ENCODE measurements at places on chromosomes 5 and 9.
A peak's percentile ranks its signal among the peaks of the same experiment; 100 is the strongest.

DNA sequence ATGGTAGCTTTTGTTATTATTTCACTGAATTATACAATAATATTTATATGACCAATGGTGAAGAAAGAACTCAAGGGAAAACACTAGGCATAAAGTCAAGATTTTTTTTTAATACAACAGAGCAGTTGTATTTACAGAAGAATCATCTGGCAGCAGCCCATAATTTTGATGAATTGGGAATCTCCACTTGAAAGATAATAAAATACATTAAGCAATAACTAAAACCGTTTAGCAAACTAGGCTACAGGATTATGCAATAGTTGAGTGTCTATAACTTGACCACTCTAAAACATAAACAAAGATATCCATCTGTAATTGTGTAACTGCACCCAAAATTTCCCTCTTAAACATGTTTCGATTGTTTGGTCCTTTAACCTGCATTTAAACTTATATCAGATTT, 80.8 kb downstream of the SNCAIP start:
- no peak for DNase-seq

GRCh38 chr5:158755986-158756385, 343.7 kb downstream of the EBF1 start:
- no peak for DNase-seq

DNA sequence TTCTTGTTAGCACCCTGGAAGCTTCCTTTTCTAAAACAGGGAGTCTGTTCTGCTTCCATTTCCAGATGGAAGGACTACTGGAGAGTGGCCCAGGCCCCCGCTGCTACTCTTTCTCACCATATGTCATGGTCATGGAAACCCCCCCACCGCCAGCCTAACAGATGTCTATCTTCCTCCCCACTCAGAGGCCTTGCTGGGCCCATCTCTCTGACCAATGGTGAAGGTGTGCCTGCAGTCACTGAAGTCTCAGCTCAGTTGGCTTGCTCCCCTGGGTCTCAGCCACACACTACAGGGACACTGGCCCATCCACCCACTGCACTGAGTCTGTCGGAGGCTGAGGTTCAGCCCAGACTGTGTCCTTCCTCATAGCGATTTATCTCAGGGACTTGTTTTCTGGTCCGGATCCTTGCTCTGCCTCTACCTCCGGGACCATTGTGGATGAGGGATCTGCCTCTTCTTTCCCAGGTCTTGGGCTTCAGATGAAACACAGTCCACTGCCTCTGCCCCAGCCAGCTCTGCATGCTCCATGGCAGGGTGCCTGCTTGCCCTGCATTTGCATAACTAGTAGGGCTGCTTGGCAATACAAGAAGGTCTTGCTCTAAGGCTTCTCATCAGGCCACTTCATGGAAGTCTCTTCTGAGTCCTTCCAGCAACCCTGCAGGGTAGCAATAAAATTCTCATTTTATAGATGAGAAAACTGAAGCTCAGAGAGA, 30.8 kb downstream of the GALNT12 start:
- no peak for DNase-seq

DNA sequence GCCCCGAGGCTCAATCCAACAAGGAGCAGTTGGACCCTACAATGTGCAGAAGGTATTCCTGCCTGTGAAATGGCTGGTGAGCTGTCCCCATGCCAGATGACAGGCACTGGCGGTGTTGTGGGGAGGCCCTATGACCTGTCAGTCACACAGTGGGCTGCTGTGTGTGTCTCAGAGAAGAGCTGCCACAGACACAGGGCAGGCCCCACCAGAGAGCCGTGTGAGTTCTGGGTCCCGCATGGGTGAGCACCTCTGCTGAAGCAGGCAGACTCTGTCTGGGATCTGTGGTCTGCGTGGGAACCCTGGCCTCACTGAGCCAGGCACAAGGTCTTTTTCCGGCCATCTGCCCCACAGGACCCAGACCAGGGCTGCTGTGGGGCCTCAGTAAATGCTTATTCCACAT, 37.3 kb upstream of the PITX1 start:
- no peak for DNase-seq

DNA sequence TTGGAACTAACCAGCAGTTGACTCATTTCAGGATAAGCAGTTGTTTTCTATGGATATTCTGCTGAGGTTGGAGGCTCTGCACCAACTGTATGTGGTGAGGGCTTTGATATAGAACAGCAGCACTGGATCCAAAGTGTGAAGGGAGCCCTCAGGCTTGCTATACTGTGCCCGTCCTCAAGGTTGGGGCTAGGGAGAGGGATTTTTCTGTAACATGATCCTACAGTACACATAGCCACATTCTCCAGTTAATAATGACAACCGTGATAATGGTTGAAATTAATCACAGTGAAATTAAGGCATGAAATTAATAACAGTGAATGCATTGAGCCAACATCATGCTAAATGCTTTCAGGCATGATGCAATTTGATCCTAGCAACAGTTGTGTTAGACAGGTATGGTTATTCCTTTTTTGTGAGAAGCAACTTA, 36.7 kb downstream of the ARHGAP26 start:
- DNase-seq: no peak

DNA sequence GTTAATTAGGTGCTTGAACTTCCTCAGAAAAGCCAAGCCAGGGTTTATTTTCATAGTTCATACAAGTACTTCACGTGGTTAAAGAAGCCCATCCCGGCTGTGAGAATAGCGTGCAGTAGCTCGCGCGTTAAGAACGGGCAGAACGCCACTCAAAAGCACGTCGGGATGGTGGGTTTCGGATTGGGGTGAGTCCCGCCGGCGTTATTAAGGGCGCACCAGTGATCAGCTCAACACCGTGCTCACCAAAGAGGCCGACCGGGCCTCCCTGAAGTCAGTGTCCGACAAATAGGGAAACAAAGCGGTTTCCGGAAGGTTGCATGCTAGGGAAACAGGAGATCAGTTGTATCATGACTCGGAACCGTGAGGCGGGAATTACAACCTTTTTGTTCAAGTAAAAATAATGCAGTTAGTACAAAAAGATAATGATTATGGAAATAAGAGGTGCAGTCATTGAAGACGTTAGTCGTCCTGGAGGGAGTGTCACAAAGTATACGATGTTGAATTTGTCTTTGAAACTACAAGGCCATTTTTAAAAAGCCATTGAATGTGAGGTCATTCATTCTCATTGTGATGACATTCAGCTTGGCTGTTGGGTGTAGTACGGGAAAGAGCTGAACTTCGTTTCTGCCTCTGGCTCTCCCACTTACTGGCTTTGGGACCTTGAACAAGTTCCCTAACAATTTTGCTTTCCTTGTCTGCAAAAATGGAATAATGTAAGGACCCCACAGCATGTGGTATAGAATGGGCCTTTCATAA, 992 bp downstream of the SETD9 start:
- peak; percentile 26 for DNase-seq

DNA sequence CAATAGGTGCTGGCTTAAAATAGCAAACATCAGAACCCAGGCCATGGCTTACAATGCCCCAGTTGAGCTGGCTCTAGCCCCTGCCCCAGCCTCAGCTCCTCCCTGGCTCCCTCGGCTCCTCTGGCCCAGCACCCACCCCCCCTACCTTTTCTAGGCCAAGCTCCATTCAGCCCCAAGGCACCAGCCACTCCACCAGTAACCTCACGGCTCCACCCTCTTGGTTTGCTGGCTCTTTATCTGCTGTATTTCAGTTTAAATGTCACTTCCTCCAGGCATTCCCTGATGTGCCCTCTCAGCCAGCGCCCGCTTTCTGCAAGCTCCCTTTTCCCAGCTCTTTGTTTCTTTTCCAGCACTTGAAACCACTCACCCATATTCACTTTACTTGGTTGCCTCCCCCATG, 10.6 kb downstream of the C1QTNF2 start:
- DNase-seq: no peak

GRCh38 chr5:63860379-63860778, 101.9 kb downstream of the HTR1A start:
- DNase-seq: no peak

DNA sequence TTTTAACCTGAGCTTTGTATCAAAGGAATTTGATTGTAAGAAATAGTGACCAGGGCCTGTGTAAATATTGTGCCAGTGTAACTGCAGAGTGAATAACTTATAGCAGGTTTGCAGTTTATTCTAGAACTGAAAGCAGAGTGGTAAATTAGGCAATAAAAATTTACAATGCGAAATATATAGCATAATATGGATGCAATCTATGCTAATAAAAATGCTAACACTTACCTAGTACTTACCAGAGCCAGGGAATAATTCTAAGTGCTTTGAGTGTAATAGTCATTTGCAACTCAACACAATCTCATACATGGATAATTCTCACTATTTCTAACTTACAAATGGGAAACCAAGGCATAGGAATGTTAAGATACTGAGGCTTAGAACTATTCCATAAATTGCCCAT, 303.4 kb downstream of the ISL1 start:
- no peak for DNase-seq

- peak; percentile 92 for DNase-seq
Observed at GRCh38 chr5:132086277-132086794, 12.7 kb downstream of the CSF2 start.

DNA sequence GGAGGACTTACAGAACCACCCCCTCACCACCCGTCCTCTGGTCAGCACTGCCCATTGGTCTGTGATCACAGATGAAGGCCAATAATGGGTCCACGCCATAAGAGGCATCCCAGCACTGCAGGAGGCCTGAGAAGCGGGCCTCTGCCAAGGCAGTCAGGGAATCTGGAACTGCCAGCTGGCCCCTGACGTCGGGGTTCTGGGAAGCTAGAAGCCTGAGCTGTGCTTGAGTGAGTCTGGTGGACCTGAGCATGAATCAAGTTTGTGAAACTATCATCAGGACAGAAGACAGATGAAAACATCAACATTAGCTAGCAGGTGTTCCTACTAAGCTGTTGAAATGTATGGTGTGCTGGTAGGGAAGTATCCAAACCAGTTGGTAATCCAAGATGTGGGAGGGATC, 7.8 kb downstream of the ANGPTL2 start:
- no peak for DNase-seq

DNA sequence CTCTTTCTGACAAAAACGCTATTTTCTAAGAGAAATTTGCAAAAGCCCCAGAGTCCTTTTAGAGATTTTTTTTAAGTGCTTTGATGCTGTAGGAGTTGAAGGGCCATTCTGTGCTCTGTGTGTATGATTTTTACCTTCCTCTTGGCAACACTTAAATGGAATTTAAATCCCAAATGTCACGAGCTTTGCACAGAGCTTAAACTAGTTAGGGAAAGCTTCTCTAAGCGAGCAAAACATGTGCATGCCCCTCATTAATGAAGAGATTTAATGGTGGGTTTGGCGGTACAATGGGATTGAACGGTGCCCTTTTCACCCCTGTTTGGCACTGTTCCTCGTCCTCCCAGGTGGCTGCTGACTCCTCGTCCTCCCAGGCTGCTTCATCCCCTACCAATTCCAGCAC, 220.7 kb downstream of the DRD1 start:
- DNase-seq: no peak
